ENCODE measurements at places on chromosomes 6 and 20.

GRCh38 chr6:96301781-96302180 lies 219.8 kb upstream of the UFL1 start:
- DNase-seq: no peak

DNA sequence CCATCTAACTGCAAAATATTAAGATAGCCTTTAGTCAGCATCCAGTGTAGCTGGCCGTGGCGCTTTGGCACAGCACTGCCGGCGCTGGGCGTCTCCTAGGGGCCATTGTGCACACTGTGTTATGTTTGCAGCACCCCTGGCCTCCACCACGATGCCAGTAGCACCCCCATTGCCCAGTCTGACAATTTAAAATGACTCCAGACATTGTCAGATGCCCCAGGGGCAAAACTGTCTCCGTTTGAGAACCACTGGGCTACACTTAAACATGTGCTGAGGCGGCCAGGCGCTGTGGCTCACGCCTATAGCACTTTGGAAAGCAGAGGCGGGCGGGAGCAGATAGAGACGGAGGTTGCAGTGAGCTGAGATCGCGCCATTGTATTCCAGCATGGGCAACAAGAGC lies 6.0 kb upstream of the MTG2 start:
- DNase-seq: no peak

- no peak for DNase-seq
Measured at GRCh38 chr6:163420289-163420614, 5.7 kb downstream of the QKI start.

DNA sequence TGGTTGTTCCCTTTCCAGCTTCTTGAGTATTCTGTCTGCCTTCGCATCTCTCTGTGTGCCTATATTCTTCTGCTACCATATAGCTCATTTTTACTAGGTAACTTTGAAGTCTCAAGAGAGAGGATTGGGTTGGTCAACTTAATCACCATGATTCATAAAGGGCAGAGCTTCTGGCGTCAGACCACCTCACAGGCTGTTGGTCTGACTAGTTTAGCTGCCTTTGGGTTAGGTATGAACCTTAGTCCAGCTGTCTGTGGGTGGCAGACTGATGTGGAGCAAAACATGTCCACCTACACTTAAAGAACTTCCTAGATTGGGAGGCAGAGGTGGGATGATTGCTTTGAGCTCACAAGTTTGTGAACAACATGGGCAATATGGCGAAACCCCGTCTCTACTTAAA lies 192.2 kb upstream of the SGK1 start:
- no peak for DNase-seq

DNA sequence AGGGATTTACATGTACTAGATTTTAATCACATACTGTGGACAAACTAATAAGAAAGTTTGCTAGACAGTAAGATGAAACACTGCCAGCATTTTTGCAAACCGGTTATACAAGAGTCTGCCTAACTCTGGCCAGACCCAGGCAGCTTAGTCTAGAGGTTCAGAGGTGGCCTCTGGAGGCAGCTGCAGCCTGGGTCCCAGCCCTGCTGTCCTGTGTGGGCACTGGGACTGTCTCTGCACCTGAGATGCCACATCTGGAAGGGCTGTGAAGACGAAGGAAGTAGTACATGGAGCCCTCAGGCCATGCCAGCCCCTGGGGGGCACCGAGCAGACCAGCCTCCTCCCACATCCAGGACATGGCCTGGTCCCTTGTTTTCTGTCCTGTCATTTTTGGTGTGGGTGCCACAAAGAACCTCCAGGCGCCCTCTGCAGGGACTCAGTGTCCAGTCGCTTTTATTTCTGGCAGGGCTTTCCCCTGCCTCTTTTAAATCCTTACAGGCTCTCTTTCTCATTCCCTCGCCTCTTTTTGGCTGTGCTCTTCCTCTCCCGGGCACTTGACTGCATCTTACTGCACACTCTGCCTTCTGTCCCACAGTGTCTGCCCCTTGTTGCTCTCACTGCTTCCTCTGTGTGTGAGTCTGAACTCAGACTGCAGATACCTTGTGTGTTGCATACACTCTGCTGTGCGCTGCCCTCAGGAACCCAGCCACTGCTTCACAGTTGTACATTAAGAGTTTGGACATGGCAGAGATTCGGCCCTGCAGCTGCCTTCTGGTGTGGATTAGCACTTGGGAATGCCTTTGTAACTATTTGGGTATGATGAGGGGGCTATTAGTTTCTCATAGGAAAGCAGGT lies 216.7 kb downstream of the ZDHHC14 start:
- DNase-seq: peak; percentile 7

DNA sequence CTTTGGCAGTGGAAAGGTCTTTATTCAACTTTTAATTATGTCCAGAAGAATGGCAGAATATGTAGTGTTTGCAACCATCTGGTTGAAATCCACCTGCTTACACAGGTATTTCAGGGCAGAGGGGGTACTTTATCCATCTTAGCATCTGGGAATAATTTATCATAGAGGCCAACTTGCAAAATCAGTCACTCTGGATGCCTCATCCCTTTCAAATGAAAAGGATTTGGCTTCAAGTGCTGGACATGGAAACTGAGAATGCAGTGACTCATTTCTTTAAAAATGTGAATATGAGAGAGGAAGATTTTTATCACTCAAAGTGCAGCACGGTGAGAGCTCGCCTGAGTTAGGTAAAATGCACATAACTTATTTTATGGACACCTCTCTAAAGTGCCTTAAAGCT lies 758.3 kb downstream of the KIF16B start:
- no peak for DNase-seq

DNA sequence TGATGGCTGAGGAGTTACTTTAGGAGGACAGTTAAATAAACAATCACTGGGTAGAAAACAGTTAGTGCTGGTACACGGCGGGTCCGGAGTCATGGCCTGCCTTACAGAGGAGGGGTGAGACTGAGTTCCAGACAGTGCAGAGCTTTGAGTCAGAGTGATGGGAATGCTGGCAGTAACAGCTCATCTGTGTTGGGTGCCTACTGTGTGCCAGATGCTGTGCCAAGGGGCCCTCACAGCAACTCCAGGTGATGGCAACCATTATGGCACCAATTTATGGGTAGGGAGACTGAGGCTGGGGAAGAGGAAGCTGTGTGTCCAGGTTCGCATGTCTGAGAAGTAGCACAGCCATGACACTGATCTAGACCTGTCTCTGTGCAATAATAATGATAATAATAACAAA lies 132.6 kb downstream of the CEBPB start:
- DNase-seq: no peak

Data from GF-D8 (cell line).